NCI-H2081 treated with DMSO at 0.1 percent for 48 hours (cell line): ENCODE measurements at places on chromosomes 12 and 14.

DNA sequence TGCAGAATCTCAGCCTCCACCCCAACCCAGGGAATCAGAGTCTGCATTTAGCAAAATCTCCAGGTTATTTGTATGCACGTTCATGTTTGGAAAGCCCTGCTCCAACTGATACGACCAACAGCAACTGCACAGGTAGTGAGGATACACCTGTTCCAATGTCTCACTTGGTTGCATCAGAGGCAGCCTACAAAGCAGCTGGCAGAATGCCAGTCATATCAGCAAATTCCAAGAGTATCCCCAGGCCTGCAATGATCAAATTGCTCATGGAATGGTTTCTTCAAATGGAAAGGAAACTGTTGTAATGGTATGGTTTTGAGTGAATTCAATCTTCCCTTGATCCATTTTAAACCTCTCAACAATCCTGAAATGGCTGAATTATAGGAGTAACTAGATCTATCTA, 75.4 kb downstream of the GRIP1 start:
- no peak for DNase-seq

GRCh38 chr14:37413504-37414003, 181.5 kb downstream of the FOXA1 start:
- DNase-seq: no peak

- DNase-seq: no peak
These were observed 3.4 kb downstream of the MMP17 start for GRCh38 chr12:131831635-131832041.

DNA sequence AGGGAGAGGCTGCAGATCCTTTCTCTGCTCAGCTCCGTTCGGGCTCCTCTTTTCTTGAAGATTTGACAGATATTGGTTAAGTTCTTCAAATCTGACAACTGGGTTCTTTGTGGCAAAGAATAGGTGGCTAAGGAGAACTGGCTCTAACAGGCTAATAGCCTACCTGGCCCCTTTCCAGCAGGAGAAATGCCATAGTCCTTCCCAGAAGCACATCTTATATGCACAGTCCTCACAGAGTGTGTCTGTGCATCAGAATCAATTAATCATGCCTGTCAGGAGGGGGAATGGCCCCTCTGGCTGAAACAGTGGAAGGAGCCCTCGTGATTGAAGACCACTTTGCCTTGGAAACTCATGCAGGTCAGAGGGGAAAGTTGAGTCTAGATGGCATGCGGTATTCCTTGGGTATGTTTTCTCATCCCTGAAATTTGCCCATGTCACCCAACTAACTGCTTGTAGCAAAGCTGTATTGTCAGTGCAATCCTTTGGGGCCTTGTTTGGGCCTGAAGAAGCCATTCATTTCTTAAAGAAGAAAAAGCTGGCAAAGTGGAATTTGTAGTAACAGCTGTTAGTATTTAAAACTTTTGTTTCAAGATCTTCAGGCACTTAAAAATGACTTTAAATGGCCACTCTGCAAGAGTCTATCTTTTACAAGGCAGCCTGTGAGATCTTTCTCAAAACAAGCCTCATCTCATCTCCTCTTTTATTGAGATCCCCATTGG, 251.5 kb downstream of the ZFP36L1 start:
- no peak for DNase-seq

DNA sequence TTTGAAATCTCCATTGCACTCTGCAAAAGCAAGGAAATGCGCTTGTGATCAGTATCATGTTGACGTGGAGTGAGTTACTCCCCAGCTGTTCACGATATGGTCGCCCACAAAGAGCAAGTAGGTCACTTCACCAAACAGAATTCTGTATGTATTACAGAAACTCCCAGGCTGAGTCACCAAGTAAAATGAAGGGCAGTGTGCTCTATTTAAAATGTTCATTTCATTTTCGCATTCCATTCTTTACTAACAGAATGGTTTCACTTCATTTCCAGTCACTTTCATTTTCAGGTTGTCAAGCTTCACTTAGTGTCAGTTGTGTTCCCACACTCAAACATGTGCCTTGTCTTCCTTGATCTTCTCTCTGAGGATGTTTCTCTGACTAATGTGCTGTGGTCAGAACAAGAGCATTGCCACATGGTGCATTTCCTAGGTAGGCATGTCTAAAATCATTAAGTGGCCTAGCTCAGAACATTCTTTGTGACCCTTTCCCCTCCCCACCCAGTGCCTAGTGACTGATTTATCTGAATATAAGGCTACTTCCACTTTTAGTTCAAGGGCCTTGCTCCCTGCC, 391.2 kb downstream of the RAD51B start:
- DNase-seq: no peak

- DNase-seq: no peak
These were observed 67.1 kb downstream of the NUAK1 start for GRCh38 chr12:106071686-106072085.

DNA sequence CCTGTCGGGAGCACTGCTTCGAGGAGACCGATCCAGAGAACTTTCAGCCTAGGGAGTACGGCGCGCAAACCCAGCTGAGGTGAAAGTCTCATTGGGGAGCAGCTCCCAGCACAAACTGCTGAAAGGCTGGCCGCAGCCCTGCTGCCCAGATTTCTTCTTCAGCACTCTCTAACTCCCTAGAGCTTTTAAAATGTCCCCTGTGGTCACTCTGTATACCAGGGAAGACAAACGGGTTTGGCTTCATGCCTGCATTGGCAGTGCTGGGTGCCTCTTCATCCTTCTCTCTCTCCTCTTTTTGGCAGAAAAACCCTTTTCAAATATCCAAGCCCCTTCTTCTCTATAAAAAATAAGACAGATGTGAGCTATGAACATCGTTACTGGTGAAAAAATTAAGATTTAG, 34.9 kb downstream of the BBS10 start:
- no peak for DNase-seq

DNA sequence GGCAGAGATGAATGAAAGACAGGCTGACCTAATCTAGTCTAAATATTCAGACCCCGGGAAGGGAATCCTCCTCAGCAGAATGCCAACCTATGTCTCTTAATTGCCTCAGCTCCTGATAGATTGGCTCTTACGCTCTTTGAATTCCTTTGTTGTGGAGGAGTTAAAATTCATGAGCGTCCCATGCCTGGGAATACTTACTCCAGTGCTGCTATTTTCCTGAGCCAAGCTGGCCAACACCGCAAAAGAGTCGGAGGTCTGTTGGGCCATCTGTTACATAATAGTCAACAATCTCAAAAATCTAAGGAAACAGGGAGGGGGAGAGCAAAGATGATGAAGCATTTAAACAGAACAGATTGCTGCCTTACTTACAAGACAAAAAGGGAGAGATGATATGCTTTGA, 182.8 kb downstream of the ASCL1 start:
- no peak for DNase-seq

- no peak for DNase-seq
These were observed 54.1 kb downstream of the ADIPOR2 start for GRCh38 chr12:1744932-1745331.

DNA sequence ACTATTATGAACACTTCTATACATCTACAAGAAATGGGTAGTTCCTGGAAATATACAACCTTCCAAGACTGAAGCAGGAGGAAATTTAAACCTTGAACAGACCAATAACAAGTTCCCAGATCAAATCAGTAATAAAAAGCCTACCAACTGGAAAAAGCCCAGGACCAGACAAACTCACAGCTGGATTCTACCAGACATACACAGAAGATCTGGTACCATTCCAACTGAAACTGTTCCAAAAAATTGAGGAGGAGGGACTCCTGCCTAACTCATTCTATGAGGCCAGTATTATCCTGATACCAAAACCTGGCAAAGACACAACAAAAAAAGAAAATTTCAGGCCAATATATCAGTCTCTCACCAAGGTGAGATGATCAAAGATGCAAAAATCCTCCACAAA, 189.4 kb downstream of the RPS29 start:
- no peak for DNase-seq

- DNase-seq: no peak
These were observed 25.2 kb upstream of the AKAP6 start for GRCh38 chr14:32303865-32304264.

- no peak for DNase-seq
These were observed 850 bp downstream of the SMOC1 start for GRCh38 chr14:69880044-69880487.

- no peak for DNase-seq
These were observed 49.1 kb downstream of the BTG1 start for GRCh38 chr12:92096346-92097136.

DNA sequence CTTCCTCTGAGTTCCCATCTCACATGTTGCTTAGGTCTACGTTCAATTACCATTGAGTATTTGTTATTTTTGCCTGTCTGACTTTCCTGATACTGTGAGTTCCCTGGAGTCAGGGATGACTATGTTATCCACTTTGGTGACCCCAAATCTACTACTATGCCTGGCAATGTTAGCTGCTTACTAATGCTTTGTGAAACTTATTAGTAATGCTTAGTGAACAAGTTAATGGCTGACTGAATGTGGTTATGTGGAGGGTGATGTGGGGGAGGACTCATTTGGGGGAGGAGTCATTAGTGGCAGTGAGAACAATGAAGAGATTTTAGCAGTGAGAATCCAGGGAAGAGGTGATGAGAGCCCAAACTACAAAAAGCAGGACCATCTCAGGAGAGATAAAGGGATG, 121.6 kb downstream of the KTN1 start:
- no peak for DNase-seq

DNA sequence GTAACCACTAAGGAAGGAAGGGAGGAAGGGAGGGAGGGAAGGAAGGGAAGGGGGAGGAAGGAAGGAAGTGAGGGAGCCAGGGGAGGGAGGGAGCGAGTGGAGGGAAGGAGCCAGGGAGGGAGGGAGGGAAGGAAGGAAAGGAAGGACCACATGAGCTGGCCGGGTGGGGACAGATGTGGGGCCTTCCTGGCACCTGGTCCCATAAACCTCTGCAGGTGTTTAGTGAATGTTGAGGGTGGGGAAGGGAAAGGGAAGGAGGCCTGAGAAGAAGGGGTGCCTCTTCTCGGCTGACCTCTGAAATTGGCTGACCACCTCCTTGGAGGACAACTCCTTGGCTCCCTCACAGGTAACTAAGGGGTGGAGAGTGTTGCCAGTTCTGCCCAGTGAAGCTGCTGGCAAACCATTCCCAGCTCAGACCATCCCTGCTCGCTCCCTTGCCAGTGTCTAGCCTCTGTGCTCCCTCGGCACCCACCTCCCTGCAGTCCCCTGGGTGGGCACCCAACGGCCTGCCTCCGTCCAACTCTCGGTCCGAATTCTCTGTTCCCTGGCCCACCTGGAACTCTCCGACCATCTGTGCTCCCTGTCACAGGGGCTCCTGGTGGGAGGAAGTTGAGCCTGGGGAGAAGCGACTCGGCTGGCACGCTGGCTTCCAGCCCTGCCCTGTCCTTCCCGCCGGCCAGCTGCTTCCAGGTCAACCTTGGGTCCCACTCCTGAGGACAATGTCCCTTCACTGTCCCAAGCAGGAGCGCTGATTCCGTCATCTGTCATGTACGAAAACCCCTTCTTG, 12.2 kb upstream of the PPP1R13B start:
- no peak for DNase-seq

GRCh38 chr14:65704437-65704836, 291.9 kb downstream of the FUT8 start:
- DNase-seq: no peak

DNA sequence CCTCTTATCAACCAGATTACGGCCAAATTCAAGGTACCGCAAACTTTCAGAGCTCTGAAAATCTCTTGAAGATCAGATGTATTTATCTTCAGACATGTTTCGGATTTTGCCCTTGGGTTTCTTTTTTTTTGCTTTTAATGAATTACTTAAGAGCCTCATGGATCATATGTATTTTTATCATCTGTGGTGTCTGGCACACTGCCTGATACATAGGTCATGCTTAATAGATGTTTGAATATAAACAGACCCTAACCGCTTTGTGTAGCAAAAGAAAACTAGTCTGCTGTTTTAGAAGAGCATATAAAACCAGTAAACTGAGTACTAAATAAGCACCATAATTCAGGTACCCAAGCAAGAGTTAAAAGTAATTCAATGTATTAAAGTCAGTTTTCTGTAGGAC, 20.1 kb upstream of the TBK1 start:
- no peak for DNase-seq

DNA sequence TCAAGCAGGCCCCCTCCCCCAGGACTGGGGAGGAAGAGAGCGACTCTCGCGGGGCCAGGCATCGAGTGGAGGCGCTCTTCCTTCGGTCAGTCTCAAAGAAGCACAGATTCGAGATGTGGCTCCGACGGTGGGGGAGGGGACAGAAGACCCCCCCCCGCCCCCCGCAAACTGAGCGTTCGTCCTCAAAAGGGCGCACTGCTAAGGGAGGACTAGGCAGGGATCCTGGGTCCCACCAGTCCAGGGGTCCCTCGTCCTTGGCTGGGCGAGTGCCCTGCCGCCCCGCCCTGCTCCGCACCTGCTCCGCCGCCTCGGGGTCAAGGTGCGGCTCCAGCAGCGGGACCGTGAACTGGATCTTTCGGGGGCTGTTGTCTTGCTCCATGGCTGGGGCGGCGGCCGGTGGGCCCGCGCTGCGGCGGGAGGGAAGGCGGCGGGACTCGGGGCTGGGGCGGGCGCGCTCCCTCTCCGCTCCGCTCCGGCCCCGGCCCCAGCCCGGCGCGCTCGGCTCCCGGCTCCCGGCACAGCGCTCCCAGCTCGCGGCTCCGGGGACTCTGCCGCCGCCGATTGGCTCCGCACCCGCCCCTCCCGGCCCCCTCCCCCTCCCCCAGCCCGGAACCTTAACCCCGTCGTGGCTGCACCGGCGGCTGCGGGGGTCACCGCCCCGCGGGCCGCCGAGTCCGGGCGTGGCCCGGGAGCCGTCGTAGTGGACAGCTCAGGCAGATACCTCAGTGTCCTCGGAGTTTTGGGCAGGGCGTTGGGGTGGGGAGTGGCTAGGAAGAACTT, at the start of gene PPP1R1A:
PPP1R1A (minus strand) TSS at position 550 of the 780 bp plus-strand sequence; CDS start at position 379, 171 bp downstream.
- DNase-seq: no peak

GRCh38 chr12:108768591-108769500, 37.5 kb upstream of the CORO1C start:
- DNase-seq: no peak

- no peak for DNase-seq
These were observed 241.4 kb downstream of the PHLDA1 start for GRCh38 chr12:75790219-75790618.

GRCh38 chr14:71319666-71320065, 412.4 kb downstream of the PCNX1 start:
- DNase-seq: no peak

GRCh38 chr14:31241450-31242114, 34.0 kb upstream of the HECTD1 start:
- DNase-seq: no peak

DNA sequence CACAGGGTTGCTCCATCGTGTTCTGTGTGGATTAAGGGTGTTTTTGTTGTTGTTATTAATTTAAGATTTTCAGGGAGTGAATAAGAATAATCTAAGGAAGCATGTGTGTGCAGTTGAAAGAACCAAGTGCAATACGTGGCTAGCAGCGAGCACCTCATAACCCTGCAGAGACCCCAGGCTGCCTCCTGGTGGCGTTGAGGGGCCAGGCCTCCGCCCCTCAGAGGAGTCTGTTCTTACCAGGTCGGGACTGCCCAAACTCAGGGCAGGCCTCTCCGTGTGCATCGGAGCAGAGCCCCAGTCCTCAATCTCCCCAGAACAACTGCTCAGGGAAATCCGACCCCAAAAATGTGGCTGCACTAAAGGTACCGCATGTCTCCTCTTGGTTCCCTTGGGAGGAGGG, 36.8 kb downstream of the IL31 start:
- no peak for DNase-seq
